Neural crest cell (in vitro differentiated cells): ENCODE measurements at places on chromosomes 4 and X. TPM values are rescaled to one million over a fixed set of nuclear protein-coding genes. Genes with fewer than 3 reads are reported as not detected.

GRCh38 chr4:53197772-53198142 is 168.1 kb downstream of the SCFD2 start:
- no peak for DNase-seq

DNA sequence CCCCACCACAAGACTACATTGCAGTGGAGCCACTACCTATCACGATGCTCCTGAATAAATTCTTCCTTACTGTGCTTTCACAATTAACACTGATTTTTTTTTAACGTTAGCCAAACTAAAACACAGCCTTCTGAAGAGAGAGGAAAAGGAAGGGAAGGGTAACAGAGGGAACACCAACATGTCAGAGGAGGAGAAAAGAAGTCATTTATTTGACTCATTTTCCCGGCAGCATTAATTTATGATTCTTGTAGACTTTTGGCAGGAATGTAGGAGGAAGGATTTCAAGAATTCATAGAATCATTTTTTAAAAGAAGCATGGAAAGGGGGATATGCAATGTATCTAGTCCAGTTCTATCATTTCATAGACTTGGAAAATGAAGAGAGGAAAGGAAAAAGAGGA is 74.3 kb upstream of the IQCM start:
- no peak for DNase-seq

GRCh38 chrX:149365061-149365460 is 140.0 kb downstream of the IDS start:
- no peak for DNase-seq

DNA sequence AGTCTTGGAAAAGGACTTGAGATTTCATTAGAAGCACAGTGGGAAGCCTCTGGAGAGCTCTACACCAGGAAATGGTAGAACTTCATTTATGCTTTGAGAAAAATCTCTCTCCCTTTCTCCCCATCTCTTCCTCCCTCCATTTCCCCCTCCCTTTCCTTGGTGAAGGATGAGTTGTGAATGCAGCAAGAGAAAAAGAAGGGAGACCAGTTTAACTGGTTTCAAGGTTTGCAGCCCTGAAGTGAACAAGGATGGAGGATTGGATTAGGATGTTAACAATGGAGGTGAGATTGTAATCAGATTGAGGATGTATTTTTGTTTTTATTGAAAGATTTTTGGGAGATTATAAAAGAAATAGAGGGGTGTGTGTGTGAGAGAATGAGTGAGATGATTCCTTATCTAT is 99.5 kb downstream of the ANK2 start:
- no peak for DNase-seq

DNA sequence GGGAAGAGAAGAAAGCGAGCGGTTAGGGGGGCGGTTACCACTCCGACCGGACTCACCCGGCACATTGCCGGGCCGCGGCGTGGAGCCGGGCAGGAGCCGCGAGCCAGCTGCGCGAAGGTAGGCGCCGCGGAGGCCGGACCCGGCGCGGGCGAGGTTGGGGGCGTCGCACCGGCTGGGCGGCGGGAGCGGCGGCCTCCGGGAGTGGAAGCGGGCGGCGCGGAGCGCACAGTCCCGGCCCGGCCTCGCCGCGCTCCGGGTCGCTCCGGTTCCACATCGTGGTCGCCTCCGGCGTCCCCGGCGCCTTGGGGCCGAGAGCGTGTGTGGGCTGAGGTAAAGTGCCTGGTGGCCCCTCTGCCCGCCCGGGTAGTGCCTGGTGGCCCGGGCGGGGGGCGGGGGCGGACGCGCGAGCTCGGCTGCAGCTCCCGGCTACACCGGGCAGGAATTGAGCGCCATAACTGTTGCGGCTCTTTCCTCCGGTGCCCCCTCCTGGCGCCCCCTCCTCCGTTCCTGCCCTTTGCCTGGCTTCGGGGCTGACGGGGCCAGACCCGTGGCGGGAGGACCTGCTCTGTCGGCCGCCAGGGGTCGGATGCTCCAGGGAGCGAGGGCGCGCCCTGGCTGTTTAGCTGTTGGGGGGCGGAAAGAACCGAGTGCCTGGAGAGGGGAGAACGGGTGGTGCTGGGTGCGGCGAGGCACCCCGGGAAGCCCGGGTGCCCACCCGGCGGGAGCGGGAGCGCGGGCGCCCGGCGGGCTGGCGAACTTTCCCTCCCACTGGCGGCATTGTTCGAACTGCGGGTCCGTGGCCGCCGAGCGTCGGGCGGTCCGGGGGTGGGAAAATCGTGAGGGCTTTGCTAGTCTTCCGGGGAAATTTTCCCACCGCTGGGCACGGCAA is 626 bp downstream of the JADE3 start:
- DNase-seq = peak; percentile 44

- DNase-seq = no peak
These were observed 55.8 kb downstream of the DOCK11 start for GRCh38 chrX:118551426-118551825.

GRCh38 chr4:100075056-100075455 is 115.2 kb downstream of the DDIT4L start:
- no peak for DNase-seq

GRCh38 chr4:123783921-123784320 is 387.3 kb downstream of the SPRY1 start:
- DNase-seq = no peak

DNA sequence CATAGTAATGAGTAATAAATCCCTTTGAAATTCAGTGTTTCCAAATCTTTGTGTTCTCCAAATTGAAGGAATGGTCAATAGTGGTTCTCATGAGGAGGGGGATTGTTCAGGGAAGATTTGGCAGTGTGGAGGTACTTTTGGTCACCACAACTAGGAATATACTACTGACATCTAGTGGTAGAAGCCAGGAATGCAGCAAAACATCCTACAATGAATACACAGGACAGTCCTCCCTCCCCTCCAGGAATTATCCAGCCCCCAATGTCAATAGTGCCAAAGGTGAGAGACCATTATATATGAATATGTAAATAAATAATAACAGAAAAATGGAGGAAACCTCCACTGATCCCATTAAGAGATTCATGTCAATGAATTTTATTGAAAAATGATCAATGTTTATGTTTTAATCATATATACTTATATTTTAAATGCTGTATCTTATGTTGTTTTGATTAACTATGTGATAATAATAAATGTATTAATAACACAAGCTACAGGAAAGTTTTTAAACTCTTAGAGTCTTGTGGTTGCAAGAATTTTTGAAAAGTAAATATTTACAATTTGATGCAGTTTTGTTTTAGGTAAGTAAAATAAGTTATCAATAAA is 14.4 kb upstream of the FAM9A start:
- peak; percentile 58 for DNase-seq

GRCh38 chr4:110184791-110185155 is 13.6 kb downstream of the ELOVL6 start:
- DNase-seq = no peak

- DNase-seq = no peak
These were observed 153.8 kb downstream of the NR3C2 start for GRCh38 chr4:148288448-148288847.

DNA sequence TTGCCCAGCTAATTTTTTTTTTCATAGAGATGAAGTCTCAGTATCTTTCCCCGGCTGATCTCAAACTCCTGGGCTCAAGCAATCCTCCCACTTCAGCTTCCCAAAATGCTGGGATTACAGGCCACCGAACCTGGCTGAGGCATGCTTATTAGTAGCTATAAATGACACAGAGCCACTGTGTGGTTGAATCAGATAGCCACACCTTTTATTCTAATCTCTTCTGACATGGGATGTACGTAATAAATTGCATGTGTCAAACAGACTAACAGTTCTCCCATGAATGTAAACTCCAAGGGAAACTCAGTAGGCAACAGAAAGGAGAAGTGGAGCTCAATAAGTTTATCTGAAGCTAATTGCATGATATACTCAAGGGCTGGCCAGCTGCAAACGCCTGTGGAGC is 139.8 kb upstream of the VCX3A start:
- DNase-seq = no peak

- no peak for DNase-seq
These were observed 154.4 kb upstream of the ETNPPL start for GRCh38 chr4:108917255-108917654.

GRCh38 chr4:51835855-51836254 is 7.1 kb upstream of the DCUN1D4 start:
- DNase-seq = no peak

GRCh38 chr4:104752337-104752736 is 257.6 kb upstream of the CXXC4 start:
- no peak for DNase-seq

GRCh38 chrX:64205441-64205734 is at the start of gene AMER1:
AMER1 (minus strand) TSS chrX:64205708; CDS start chrX:64193286, 12,422 bp downstream.
- DNase-seq = no peak

DNA sequence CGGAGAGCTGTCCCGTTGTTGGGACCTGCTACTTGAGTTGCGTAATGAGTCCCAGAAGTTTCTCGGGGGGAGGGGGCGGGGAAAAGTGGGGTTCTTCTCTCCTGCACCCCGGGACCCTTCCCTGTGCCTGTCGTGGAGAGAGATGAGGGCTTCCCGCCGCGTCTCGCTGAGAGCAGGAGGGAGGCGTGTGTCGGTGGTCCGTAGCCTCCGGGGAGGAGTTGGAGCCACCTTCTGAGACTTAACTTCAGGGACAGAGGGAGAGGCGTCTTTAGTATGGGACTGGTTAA is 698 bp downstream of the AFF1 start:
- no peak for DNase-seq

GRCh38 chr4:6362243-6362885 is 92.7 kb downstream of the WFS1 start:
- DNase-seq = no peak

Gene INTU
- total RNA-seq = 18.5 and 19.4 TPM in 2 replicates

Gene PLP1
- 265 and 288 TPM in 2 replicates for total RNA-seq

Gene TMEM154
- total RNA-seq = 0.44 and 1.3 TPM in 2 replicates

Gene PGM2
- total RNA-seq = 28.5 and 28.7 TPM in 2 replicates

Gene NAP1L2
- total RNA-seq = 7.2 and 7.3 TPM in 2 replicates

Gene IL1RAPL1
- 2.7 and 2.9 TPM in 2 replicates for total RNA-seq

Gene TCEAL6
- total RNA-seq = not detected in 2 replicates

Gene FRAS1
- 8.4 and 9.3 TPM in 2 replicates for total RNA-seq

Gene BMP3
- 0.34 and 0.40 TPM in 2 replicates for total RNA-seq

Gene CUL4B
- total RNA-seq = 46.7 and 52.2 TPM in 2 replicates

Gene TNIP3
- total RNA-seq = not detected in 2 replicates

Gene MAGED4
- total RNA-seq = 122 and 143 TPM in 2 replicates

Gene ADH6
- not detected in 2 replicates for total RNA-seq
